ENCODE measurements at places on chromosomes 4 and X.

DNA sequence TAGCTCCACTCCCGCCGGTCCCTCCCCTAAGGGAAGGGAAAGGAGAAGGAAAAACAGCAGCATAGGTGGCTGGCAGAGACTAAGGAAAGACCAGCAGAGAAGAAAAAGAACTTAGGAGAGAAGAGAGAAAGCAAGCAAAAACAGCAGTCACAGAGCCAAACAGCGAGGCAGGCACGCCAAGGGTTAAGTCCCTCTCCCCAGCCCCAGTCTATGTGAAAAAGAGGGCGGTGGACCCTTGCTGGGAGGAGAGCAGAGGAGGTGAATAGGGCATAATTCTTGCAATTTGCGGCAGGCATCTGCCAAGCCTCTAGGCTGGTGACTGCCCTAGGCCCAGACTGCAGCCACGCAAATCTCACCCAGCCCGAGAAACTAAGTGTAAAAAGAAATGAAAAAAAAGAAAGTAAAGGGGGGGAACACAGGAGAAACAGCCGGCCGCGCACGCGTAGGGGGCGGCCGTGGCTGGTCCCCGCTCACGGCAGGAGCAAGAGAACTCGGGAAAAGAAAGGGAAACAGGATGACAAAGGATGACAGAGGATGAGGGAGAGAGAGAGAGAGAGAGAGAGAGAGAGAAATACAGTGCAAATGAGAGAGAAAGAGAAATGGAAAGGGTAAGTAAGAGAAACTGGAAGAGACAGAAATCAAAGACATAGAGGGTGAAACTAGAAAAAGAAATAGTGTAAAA lies 48.6 kb downstream of the MAGEA9 start:
- peak; percentile 24 for DNase-seq

DNA sequence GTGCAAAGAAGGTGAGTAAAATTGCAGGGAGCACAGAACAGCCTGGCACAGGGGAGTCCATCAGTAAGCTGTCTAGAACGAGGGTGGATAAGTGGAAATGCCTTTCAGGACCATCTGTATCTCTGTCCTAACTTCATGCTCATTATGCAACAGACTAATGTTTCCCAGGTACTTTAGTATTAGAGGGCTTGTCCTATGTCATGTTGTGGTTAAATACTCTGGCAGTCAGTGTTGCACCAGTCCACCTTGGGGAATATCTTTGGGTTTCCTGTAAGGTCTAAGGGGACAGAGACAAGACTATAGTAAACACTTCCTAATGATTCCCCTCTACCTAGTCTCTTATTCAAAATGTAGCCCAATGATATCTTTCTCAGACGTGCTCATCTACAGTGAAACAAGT lies 21.3 kb downstream of the NOCT start:
- DNase-seq = no peak

GRCh38 chrX:110021258-110022022 lies 18.5 kb downstream of the TMEM164 start:
- DNase-seq = no peak

GRCh38 chrX:97322401-97322800 lies 438.7 kb downstream of the RPA4 start:
- no peak for DNase-seq

- DNase-seq = no peak
Observed at GRCh38 chrX:108034725-108035124, 10.1 kb upstream of the VSIG1 start.

Measured in HT1080 (cell line).